A172 (cell line): ENCODE measurements at places on chromosomes 11 and 22. TPM values are rescaled to one million over a fixed set of nuclear protein-coding genes. Genes with fewer than 3 reads are reported as not detected.
A peak's percentile ranks its signal among the peaks of the same experiment; 100 is the strongest.

DNA sequence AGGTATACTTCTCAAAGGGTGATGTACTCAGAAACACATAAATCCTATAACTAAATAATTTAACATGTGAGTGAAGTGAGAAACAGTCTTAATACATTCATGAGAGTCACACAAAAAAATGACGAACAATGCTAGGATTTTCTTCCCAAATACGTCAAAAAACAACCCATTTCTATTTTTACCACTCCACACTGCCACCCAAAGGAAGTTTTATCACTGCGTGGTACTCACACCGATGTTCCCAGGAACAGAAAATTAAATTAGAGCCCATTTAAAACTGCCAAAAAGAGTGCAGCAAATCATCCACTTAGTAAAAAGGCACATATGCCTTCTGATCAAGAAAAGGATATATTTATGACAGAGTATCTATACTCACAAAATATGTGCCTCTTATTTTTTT, 710.9 kb upstream of the FAT3 start:
- DNase-seq, result no peak

GRCh38 chr11:67776852-67777520, 102.6 kb upstream of the ALDH3B2 start:
- no peak for DNase-seq

- DNase-seq, result no peak
These were observed 12.4 kb upstream of the SWAP70 start for GRCh38 chr11:9651481-9651880.

- DNase-seq, result no peak
These were observed 682 bp downstream of the LARGE1 start for GRCh38 chr22:33919391-33920196.

- DNase-seq, result no peak
These were observed 545 bp upstream of the ZDHHC13 start for GRCh38 chr11:19116276-19116970.

DNA sequence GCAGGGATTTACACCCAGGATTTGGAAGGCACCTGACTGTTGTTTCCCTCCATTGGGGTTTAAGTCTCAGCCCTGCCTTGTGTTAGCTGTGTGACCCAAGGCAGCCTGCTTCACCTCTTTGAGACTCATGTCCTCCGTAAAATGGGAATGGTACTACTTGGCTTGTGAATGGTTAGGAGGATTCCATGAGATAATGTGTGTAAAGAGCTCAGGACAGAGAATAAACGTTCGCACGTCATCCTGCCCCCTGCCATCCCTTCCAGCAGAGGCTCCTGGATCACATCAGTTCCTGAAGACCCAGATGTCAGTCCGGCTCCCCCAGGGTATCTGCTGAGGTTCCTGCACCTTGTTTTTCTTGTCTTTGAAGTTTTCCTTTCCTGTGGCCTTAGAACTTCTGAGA, 16.8 kb upstream of the ACCSL start:
- no peak for DNase-seq

ARHGEF12 gene
- 18.9 and 29.4 TPM in 2 replicates for total RNA-seq

DNA sequence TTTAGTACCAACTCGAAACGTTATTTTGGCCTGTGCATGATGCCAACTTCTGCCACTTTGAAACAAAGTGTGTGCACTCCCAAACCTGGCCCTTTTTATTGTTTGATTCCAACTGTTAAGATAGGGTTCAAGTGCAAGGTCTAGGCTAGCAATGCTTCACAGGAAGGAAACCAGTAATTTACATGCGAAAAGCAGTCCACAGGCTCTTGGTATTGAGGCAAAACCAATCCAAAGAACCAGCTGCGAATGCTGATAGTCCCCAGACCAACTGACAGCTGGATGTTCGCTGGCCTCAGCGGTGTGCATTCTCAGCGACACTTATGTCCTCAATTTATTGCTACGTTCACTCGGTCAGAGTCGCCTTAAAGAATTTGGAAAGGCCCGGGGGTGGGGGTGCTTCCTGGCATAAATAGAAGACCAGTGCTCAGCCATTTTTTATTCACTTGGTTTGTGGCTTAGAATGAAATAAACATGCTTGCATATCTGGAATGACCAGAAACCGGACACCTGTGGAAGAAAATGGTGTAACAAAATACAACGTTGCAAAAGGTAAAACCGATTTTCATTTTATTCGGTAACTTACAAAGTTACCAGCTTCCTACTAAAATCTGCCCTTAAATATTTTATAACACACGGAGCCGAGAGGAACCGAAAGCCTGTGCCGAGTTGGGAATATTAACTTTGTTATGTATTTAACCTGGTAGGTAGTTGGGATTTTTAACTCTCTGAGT, 1.6 kb downstream of the CPT1A start:
- peak; percentile 7 for DNase-seq

DNA sequence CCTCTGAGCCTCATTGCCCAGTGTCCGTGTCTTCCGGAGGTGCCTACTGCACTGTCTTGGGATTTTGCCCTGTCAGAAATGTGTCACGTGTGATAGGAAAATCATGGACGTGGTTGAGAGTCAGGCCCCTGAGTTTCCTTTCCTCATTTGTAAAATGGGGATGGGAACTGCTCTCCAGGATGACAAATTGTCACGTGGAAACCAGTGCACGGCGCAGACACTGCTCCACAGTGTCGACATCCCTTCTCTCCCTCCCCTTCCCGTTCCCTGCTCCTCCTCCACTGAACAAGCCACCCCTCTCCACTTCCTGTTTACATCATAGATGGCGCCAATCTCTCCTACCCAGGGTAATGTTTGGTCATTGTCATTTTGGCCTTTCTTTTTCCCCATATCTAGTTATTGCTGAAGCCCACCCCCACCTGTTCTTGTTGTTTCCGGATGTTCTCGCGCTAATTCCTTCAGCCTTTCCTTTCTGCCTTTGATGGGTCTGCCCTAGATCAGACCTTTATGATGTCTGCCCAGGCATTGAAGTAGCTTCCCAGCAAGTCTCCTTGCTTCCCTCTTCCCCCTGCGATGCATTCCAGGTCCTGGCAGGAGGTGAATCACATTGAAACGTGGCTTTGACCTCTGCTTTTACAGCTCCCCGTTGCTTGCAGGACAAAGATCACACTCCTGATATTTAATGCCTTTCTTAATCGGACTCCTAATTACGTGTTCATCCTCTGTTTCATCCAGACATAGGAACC, 91.8 kb downstream of the TBC1D22A start:
- DNase-seq, result no peak

DNA sequence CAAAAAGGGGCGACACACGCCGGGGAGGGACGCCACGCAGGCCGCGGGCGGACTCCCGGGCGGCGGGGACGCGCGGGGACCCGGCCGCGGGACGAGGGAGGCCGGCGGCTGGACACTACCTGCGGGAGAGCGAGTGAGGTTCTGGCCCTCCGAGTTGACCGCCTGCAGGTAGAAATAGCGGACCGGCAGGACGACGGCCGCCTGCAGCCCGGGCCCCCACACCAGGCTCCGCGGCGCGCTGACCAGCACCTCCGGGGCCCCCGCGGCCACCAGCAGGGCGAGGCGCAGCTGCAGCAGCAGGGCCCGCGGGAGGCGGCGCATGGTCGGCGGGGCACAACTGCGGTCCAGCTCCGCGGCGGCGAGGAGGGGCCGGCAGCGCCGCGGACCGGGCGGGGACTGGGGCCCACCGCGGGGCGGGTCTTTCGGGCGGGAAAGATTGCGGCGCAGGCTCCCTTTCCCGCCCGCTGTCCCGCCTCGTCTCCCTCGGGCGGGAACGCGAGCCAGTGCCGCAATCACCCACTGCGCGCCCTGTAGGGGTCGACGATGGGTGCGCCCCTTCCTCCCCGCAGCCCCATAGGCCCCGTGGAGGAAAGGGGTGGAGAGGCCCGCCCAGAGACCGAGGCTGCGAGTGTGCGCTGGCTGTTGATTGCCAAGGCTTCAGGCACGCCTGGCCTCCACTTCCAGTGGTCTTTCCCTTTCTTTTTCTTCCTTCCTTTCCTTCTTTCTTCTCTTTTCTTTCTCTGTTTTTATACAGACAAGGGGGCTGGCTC, at the start of gene POGLUT3:
Gene POGLUT3 (minus strand): TSS at position 339 of the 770 bp plus-strand sequence. CDS start 18 bp downstream, at position 321.
- DNase-seq, result peak; percentile 25

SLC5A4 gene
- not detected in 2 replicates for total RNA-seq

DNA sequence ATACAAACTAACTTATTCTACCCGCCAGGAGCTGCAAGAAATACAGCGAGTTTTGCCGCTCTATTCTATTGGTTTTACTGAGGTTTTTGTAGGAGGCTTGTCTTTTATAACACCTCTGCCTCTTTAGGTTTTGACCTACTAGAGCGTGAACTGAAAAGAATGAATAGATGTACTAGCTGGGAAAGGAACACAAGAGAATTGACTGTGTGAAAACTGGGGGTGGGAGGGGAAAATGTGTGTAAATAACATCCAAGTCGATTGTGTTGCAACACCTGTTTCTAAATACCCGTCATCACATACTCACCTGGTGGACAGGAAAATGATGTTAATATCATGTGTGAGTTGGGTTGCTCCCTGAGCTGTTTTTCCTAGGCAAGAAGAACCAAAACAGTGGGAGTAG, 12.9 kb upstream of the JHY start:
- DNase-seq, result no peak

DNA sequence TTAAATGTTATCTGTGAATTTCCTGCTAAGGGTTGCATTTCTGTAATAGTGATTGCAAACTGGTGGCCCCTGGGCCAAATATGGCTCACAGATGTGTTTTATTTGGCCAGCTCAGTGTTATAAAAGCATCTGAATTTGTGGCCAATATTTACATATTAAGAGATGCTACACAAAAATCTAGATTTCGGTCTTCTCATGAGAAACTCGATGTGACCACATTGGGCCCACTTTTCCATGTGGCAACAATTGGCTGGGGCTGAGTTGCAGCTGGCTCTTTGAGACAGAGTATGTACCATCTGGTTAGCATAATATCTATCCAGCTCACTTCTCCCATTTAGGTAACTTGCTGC, 244.5 kb upstream of the POU2AF2 start:
- no peak for DNase-seq

CD3G gene
- total RNA-seq, result not detected in 2 replicates

DNA sequence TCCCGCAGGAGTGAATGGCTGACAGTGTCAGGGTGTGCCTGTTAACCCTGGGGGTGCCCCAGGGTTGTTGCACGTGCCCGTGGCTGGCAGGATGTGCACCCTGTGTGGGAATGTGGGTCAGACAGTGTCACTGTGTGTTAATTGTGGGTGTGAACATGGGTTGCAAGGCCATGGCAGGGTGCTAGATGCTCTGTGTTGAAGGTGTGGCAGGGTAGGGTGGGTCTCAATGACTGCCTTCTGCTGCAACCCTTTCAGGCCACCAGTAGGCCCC, 8.3 kb downstream of the RIN1 start:
- no peak for DNase-seq

DNA sequence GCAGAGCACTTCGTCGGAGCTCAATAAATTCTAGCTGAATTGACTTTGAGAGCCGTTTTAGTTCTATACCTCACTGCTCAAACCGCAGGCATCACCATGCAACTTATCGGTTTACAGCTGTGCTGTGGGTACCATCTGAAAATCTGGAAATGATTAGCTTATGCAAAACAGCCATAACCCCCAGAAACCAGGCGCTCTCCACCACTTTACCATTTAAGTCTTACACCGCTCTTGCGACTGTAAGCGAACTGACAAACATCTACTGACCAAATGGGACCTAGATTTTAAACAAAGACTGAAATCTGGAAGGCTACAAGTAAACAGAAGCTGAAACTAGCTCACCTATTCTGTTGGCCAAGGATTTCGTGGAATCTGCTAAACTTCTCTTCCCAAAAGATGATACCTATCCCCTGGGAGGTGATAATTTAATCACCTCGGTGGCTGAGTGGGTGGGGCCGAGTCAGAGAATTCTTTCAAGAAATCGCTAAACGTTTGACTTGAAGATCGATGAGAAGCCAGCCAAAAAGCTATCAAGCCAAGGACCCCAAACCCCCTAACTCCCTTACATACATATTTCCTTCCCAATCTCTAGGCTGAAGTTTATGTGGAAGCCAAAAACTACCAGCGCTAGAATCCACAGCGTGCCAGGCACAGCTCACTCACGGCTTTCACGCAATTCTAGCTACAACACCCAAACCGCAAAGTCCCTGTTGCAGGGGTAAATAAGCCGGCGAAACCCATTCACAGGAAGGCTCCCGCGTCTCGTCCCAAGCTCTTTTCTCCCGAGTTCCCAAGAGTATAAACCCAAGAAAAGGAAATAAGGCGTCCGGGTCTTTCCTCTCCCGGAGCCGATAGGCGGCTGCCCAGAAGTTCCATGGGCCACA, 644 bp downstream of the SPTY2D1 start:
- no peak for DNase-seq

OR51B5 gene
- 17.4 and 17.7 TPM in 2 replicates for total RNA-seq

GRCh38 chr11:91239359-91239758, 985.3 kb upstream of the FAT3 start:
- no peak for DNase-seq

MS4A14 gene
- total RNA-seq, result not detected in 2 replicates

E2F8 gene
- total RNA-seq, result 6.5 and 8.2 TPM in 2 replicates

DNA sequence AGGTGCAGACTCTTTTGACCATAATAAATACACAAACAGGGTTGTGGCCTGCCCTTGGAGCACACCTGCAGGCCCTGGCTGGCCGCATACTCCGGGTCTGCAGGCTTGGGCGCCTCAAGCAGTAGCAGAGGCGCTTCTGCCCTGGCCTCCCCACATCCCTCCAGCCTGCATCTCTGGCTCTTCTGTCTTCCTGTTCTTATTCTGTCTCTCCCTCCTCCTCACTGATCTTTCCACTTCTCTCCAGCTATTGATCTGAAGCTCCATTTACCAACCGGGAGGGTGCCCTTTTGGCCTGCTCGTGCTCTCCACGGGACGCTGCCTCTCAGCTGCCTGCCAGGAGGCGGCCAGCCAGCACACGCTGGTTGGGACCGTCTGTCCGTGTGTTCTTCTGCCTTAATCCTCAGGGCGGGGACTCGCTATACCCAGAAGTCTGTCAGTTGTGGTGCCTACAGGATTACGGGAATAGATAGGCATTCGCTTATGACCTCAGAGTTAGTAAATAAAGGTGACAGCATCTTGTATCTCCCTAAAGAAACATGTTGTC, 5.2 kb downstream of the UPB1 start:
- DNase-seq, result no peak

GRCh38 chr11:128719556-128719824, 25.6 kb downstream of the FLI1 start:
- no peak for DNase-seq

- DNase-seq, result no peak
These were observed 506.3 kb upstream of the LUZP2 start for GRCh38 chr11:23990346-23991164.

GRCh38 chr22:47034905-47035419, 272.5 kb downstream of the TBC1D22A start:
- DNase-seq, result no peak

ABCC8 gene
- not detected in 2 replicates for total RNA-seq

- DNase-seq, result no peak
These were observed 217.8 kb upstream of the TBCEL start for GRCh38 chr11:120805960-120806555.

GRCh38 chr11:114168691-114169090, 109.2 kb downstream of the ZBTB16 start:
- no peak for DNase-seq

DNA sequence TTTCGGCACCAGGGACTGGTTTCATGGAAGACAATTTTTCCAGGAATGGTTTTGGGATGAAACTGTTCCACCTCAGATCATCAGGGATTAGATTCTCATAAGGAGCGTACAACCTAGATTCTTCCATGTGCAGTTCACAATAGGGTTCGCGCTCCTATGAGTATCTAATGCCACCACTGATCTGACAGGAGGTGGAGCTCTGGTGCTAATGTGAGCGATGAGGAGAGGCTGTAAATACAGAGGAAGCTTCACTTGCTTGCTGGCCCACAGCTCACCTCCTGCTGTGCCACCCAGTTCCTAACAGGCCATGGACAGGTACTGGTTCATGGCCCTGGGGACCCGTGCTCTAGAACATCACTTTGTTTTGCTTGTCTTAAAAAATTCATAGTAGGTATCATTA, 41.8 kb upstream of the AMPD3 start:
- DNase-seq, result peak; percentile 38

KCNE3 gene
- not detected in 2 replicates for total RNA-seq

TUBA8 gene
- total RNA-seq, result 0.29 and 1.3 TPM in 2 replicates
